ENCODE measurements at places on chromosomes 6 and 20. TPM values are rescaled to one million over a fixed set of nuclear protein-coding genes. Genes with fewer than 3 reads are reported as not detected.

RSPO4 gene
- total RNA-seq: not detected

GJA1 gene
- 151 TPM for total RNA-seq

NDUFAF4 gene
- total RNA-seq: 27.4 TPM

SLC2A10 gene
- total RNA-seq: 1.9 TPM

GSTA1 gene
- total RNA-seq: not detected

OPRM1 gene
- not detected for total RNA-seq

OPRL1 gene
- 0.54 TPM for total RNA-seq

TP53TG5 gene
- not detected for total RNA-seq

LKAAEAR1 gene
- total RNA-seq: not detected

OPN5 gene
- not detected for total RNA-seq

MEI4 gene
- not detected for total RNA-seq

NEURL2 gene
- 2.2 TPM for total RNA-seq

UNC93A gene
- total RNA-seq: not detected

BPIFB1 gene
- total RNA-seq: not detected

BTN3A1 gene
- total RNA-seq: 18.3 TPM

SLC22A1 gene
- total RNA-seq: not detected

CCM2L gene
- total RNA-seq: 12.3 TPM

SLC52A3 gene
- 0.59 TPM for total RNA-seq

GRM1 gene
- total RNA-seq: not detected

ANGPT4 gene
- total RNA-seq: not detected

MAK gene
- 0.07 TPM for total RNA-seq

TRAPPC3L gene
- 0.10 TPM for total RNA-seq

ERMARD gene
- 7.9 TPM for total RNA-seq

EZR gene
- total RNA-seq: 103 TPM

SIRPB2 gene
- total RNA-seq: 0.07 TPM

EYA2 gene
- not detected for total RNA-seq

CD24 gene
- total RNA-seq: not detected

ACSS2 gene
- 40.1 TPM for total RNA-seq

NQO2 gene
- 60.6 TPM for total RNA-seq

TFAP2A gene
- total RNA-seq: not detected

CLDN20 gene
- not detected for total RNA-seq

PRDM13 gene
- not detected for total RNA-seq

PRND gene
- not detected for total RNA-seq

WFDC12 gene
- not detected for total RNA-seq

SNAI1 gene
- 11.3 TPM for total RNA-seq

BYSL gene
- 10.3 TPM for total RNA-seq

IL20RA gene
- not detected for total RNA-seq

OXT gene
- not detected for total RNA-seq

ANKRD66 gene
- not detected for total RNA-seq

KIF25 gene
- total RNA-seq: not detected

VGLL2 gene
- not detected for total RNA-seq

Measured in mammary microvascular endothelial cell (primary cell).